Stimulated activated CD8-positive, alpha-beta memory T cell treated with anti-CD3 and anti-CD28 coated beads, Interleukin-12 subunit alpha, Interleukin-12 subunit beta, amount 100 ng/mL, for 4 hours (primary cell): ENCODE measurements at places on chromosomes 4 and X.

- DNase-seq: no peak
These were observed 22.3 kb downstream of the RAP1GDS1 start for GRCh38 chr4:98283219-98284189.

- DNase-seq: no peak
These were observed 39.5 kb downstream of the AMOT start for GRCh38 chrX:112800971-112801775.

GRCh38 chrX:33183361-33183760 lies 28.0 kb downstream of the DMD start:
- no peak for DNase-seq

- no peak for DNase-seq
These were observed 77.9 kb downstream of the SMARCA1 start for GRCh38 chrX:129445436-129445835.

GRCh38 chrX:30735839-30736238 lies 82.6 kb downstream of the GK start:
- no peak for DNase-seq

GRCh38 chr4:127251423-127251822 lies 381.3 kb upstream of the INTU start:
- no peak for DNase-seq

DNA sequence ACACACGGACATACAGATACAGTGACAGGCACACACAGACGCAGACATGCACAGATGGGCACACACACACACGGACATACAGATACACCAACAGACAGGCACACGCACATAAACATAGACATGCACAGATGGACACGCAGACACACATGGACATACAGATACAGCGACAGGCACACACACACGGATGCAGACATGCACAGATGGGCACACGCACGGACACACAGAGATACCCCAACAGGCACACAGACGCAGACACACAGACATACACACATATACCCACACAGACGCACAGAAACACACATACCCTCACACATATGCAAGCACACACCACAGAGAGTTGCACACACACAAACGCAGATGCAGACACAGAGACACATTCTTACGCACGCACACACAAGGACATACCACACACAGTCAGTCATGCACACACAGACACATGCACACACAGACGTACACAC lies 24.4 kb upstream of the SLC25A6 start:
- no peak for DNase-seq

DNA sequence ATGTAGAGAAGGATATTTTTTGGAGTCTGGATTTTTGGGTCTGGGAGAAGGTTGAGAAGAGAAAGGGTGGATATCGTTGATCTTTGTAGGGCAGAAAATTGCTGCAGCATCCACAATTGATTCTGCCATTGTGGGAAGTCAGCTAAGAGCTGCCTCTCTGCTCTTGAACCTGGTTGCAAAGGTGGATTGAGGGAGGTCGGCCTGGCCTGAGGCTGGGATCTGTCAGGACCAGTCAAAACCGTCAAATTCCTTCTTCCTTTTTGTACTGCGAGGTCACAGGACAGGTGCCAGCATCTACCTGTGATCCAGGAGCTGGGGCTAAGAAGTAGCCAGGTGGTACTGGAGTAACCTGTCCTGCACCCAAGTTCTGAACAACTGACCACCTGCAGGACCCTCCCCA lies 93.7 kb downstream of the SHOX start:
- DNase-seq: no peak

GRCh38 chr4:130183096-130183495 lies 1087.1 kb downstream of the C4orf33 start:
- no peak for DNase-seq

- no peak for DNase-seq
These were observed 170.4 kb upstream of the CASK start for GRCh38 chrX:42093756-42094155.

- no peak for DNase-seq
These were observed 253.2 kb upstream of the CENPE start for GRCh38 chr4:103451341-103451740.

DNA sequence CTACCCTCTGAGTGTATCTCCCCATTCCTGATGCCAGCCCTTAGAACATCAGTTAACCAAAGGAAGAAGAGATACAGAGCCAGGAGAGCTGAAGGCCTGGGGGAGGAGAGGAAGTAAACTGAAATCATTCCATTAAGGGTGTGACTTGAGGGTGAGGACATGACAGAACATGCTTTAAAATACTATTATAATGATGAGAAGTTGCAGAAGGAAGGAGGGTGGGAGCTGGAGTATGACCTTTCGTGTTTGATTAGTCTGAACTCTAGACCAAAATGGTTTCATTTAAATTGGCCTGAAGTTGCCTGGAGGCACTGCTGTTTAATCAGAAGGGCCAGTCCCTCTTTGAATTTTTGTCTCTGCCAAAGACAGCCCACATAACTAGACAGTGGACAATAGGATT lies 11.4 kb downstream of the INTS6L start:
- DNase-seq: no peak

GRCh38 chr4:152117520-152117919 lies 356.7 kb upstream of the GATB start:
- no peak for DNase-seq

DNA sequence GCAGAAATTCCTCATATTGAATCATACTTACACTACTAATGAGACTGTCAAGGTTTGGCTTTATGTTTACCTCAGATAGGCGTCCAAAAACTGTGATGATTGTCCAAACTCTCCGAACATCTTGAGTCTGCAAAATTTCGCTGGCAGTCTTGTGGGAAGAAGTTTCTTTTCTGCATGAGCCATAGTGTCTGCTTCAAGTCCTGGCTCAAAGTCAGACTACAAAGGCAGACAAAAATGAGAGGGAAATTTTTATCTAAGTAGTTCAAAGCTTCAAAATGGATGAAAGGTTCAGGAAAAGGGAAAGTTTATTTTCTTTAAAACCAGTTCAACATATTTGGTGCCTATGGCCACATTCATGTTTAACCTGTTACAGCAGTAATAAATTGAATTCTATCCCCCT lies 40.7 kb downstream of the PALLD start:
- no peak for DNase-seq

DNA sequence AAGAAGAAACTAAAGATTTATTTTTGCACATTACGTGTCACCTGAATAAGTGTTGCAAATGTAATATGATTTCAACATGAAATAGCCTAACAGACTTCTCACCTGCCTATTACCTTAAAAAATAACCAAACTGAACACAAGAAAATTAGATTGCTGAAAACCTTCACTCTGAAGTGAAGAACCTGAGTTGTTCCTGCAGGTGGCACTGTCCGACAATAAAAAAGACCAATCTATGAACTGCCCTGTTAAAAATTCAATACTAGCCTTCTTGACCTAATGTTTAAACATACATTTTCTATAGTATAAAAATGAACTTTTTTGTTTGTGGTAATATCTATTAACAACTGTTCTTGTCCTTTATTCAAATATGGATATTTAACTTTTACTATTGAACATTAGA lies 69.2 kb upstream of the PNPLA4 start:
- no peak for DNase-seq

DNA sequence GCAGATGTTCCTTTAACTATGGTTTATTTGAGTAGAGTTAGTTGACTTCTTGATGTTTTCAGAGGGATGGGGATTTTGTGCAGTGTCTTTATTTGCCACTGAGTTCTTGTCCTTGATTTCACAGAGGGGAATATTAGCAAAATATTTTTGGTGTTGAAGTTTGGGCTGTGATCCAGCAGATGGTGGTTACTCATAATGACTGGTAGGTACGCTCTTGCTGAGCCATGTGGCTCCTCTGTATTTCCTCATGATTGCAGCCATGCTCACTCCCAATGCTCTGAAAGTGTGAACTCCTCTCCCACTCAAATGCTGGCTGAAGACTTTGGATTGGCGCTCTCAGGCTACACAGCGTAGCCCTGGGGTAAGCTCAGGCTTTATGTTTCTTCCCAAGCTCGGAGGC lies 77.7 kb downstream of the KLF8 start:
- DNase-seq: no peak

DNA sequence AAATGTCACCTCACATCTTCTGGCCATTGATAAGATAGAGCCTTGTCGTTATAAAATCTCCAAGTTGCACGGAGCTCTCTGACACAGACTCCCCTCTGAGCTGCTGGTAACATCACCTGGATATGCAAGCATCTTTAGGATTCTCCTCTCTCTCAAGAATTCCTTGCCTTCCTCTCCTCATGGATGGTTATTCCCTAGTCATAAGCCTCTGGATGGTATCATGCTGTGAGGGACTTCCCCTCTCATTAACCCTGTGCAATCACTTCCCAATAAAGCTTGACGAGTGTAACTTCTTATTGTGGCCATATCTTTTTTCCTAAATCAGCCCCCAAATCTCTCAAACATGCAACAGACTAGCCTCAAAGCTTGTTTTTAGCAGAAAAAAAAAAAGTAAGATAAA lies 1057.0 kb upstream of the SLIT2 start:
- DNase-seq: no peak

DNA sequence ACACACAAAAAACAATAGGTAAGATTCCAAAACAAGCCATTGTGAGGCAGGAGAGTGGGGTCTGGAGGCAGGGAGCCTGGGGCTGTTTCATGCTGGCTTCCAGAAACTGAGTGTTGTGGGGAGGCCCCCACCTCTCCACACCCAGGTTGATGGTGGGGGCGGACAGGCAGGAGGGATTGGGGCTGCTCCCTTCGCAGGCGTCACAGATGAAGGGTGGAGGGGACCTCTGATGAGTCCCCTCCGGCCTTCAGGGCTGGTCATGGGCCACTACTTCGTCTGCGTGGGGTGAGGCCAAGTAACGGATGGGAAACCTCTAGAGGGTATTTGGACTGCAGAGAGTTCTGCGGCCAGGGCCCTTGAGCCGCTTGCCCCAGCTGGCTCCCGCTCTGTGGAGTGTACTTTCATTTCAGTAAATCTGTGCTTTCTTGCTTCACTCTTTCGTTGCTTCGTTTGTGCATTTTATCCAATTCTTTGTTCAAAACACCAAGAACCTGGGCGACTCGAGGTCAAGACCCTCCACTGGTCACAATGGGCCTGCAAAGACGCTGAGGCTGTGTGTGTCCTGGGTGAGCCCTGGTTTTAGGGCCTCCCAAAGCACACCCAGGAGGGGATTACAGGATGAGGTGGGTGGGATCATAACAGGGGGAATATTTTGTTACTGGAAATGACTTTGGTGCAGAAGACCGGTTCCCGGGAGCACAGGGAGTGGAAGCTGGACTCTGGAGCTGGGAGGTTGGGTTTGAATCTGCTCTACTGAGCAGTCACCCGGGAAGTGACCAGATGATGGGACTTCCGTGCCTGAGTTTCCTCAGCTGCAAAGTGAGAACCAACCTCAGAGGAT lies 83.7 kb upstream of the ADRA2C start:
- no peak for DNase-seq

DNA sequence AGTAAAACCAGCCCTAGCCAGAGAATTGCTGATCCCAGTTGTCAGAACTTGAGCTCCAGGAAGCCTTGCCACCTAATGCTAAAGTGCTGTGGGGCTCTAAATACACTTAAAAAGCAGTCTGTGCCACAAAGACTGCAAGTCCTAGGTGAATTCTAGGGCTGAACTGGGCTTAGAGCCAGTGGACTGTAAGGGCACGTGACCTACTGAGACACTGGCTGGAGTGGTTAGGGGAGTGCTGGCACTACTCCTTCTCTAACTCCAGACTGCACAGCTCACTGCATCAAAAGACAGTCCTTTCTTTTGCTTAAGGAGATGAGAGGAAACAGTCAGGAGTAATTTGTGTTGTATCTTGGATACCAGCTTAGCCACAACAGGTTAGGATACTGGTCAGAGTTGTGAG lies 1240.2 kb downstream of the FAM133A start:
- DNase-seq: no peak

DNA sequence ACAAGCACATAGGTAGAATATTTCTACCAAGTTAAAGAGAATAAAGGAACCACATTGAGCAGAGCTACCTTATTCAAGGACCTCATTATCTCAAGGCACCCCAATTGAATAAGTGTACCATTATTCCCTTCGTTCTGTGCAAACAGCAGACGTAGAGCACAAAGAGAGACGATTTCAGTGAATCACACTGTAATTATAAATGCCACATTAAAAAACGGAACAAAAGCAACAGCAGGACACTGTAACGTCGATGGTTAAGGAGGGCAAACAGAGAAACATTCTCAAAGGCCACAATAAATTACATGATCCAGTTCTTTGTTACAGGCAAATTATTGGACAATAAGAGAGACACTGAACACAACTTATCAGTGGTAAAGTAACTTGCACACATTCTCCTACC lies 644.1 kb upstream of the TENM3 start:
- DNase-seq: no peak

- DNase-seq: no peak
These were observed 83.6 kb downstream of the CRMP1 start for GRCh38 chr4:5809216-5809776.

DNA sequence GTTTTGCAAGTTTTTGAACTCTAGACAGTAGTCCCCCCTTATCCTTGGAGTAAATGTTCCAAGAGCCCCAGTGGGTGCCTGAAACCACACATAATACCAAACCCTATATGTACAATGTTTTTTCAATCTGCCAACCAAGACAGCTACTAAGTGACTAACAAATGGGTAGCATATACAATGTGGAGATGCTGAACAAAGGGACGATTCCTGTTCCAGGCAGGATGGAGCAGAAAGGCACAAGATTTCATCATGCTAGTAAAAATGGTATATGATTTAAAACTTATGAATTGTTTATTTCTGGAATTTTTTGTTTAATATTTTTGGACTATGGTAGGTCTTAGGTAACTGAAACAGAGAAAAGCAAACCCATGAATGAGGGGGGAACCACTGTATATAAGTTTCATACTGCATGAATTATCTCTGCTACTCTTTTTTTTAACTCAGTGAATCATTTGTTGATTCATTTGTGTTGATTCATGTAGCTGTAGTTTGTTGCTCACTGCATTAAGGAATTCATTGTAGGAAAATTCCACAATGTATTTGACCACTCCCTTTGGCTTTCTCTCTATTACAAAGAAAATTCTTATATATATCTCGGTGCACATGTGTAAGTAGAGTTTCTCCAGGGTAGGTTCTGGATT lies 21.9 kb upstream of the ANXA3 start:
- no peak for DNase-seq

DNA sequence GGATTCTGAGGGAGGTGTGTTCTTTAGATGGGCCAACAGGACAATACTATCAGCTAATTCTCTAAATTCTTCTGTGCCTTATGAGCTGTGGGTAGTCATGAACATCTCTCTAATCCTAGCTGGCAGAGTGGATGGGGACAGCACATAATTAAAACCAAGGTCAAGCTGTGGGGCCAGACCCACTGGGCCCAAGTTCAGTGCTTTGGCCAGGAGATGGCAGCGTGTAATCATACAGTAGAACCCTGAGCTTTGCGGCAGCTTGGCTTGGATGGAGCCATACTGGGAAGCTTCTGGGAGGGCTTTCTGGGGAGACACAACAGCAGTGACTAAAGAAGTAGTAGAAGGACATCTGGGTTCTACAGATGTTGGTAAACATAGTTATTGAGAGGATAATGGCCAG lies 140.3 kb upstream of the CXCL13 start:
- no peak for DNase-seq

DNA sequence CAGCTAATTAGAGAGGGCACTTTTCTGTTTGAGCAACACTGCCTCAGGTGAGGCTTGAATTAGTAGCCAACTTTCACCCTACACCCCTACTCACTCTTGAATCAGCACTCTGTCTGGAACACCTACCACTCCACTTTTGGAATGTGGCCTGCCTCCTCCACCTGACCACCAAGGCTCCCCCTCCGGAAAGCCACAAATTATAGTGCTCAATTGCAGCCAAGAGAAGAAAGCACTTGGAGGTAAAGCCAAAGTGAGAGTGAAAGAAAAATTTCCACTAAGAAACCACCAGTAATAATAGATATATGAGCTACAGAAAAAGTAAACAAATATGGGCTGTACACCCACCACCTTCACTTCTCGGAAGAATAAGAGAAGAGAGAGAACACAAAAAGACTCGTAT lies 41.1 kb downstream of the PPP3CA start:
- no peak for DNase-seq

GRCh38 chr4:99221980-99222379 lies 2.9 kb upstream of the ADH6 start:
- no peak for DNase-seq
